ENCODE measurements at places on chromosomes 6 and 20. TPM values are rescaled to one million over a fixed set of nuclear protein-coding genes. Genes with fewer than 3 reads are reported as not detected.

DNA sequence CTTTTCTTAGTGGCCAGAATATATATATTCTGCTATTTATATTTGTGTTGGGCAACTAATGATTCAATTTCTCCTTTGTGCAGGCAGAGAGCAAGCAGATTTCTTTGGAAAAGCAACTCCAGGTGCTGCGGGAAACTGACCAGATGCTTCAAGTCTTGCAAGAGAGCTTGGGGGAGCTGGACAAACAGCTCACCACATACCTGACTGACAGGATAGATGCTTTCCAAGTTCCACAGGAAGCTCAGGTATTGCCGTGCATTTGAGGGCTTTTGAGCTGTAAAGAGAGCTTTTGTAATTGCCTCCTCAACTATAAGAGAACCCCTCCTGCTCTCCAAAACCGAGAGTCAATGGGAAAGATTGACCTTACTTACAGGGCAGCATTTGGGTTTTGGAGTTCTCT, 203.5 kb downstream of the UTRN start:
- no peak for DNase-seq

Gene FAM184A
- total RNA-seq = 2.0 TPM

- no peak for DNase-seq
Observed at GRCh38 chr6:42409581-42409980, 42.1 kb downstream of the TRERF1 start.

GRCh38 chr6:137102851-137103492, 58.2 kb upstream of the IL20RA start:
- no peak for DNase-seq

- peak; percentile 78 for DNase-seq
Observed at GRCh38 chr6:147699637-147700036, 191.1 kb downstream of the SAMD5 start.

Gene SPTLC3
- total RNA-seq = 5.6 TPM

- DNase-seq = peak; percentile 43
Observed at GRCh38 chr6:121925024-121925423, 474.4 kb upstream of the HSF2 start.

DNA sequence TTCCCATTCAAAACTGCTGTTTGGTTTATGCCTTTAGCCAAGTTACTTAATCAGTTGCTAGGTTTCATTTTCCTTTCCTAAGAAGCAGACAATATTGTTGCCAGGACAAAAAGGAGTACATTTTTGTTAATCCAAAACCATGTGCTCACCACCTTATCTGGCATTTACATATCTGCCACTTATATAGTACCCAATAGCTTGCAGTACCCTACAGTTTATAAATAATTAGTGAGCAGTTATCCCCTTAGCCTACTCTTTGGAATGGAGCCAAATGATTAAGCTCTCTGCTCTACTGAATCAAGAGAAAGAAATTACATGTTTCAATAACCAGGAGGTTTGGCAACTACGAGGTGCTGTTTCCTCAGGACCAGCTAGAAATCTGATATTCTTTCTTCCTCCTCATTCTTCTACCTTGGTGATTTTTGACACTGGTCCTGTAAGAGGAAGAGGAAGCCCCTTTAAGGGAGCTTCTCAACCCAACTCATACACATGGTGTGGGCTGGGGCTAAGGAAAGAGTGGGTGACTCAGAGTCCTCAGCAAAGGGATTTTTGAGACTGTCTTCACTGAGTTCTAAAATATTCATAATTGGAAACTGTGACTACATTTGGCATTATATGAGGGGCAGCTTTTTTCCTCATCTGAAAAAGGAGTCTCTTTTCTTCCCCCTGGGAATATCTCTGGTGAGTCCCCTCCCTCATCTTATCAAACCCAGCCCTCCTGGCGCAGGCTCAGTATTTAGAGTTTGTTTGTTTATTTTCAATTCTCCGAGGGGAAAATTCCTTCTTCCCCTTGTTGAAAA, 1.5 kb downstream of the ZNFX1 start:
- DNase-seq = peak; percentile 73
